ENCODE measurements at places on chromosomes 6 and 20.

DNA sequence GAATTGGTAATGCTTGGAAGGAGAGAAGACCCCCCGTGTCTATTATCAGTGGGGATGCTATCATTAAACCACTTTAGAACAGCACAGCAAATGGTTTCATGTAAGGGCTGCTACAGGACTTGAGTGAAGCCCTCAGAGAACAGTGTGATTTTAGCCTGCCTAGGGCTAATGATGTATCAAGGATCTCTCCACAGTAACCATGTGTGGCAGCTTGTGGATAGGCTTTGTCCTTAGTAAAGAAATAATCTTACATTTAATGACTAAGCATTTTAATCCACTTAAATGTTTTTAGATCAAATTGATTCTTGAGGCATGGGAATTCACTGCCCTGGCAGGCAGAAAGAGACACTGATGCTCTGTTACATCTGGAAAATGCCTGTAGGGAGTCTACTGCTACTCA lies 495.1 kb downstream of the NKAIN2 start:
- DNase-seq: no peak

- no peak for DNase-seq
Observed at GRCh38 chr20:53981752-53982437, 88.5 kb downstream of the BCAS1 start.

DNA sequence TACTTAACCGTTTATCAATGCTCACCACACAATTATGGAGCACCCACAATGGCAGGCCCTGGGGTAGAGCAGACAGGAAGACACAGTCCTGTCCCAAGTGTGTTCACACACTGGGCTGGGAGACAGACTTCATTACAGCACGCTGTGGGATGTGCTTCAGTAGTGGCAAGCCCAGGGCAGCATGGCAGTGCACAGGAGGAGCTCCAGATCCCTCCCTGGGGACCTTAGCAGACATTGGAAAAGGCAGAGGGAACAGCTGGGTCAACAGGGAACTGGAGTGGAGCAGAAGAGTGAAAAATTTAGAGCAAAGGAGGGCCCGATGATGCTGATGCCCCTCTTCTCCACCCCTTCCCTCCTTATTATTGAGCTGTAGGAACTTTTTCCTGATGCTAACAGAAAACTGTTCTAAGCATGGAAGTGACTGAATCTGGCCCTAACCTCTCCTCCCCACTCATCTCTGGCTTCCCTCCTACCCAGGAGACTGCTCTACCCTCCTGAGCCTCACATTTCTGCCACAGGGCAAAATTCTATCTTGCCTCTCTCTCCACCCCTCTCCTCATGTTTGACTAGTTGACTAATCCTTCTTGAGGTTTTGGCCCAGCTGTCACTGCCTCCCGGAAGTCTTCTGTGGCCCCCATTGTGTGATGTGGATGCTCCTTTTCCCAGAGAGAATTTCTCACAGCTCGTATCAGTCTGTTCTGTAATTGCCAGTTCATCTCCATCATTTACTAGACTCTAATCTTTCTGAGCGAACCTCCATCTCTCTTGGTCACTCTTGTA lies 41.3 kb upstream of the NOP56 start:
- DNase-seq: no peak

- DNase-seq: peak; percentile 29
Observed at GRCh38 chr20:51402201-51402600, 140.3 kb downstream of the NFATC2 start.

DNA sequence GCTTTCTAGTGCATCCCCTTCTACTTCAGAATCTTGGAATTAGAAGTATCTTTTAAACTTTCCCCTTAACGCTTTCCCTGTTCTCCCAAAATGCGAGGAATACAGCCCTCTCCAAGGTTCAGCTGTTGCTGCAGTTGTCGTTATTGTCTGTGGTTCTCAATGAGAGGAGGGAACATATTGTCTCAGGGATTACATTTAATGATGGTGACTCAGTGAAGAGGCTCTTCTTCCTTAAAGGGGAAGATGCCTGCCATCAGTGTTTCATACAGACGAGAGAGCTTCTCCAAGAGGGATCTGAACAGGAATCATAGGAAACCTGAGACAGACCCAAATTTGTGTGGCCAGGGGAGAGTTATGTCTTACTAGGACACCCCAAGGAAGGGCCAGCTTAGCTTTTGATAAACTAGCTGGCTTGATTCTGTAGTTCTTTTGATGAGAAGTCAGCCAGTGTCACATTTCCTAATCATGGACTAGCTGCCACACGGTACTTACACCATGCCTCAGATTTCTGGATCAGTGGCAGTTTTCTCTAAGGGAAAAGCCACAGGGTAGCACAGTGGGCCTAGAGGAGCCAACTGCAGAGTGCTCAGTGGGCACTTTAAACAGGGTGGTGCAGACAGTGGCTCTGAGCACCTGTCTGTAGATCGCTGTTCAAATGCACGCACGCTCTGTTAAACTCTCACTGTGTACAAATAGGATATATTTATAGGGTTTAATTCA lies 59.7 kb upstream of the TMEM181 start:
- DNase-seq: no peak

- no peak for DNase-seq
Observed at GRCh38 chr6:111776236-111777221, 96.7 kb downstream of the FYN start.

GRCh38 chr6:37632989-37633550 lies 64.6 kb downstream of the MDGA1 start:
- no peak for DNase-seq

DNA sequence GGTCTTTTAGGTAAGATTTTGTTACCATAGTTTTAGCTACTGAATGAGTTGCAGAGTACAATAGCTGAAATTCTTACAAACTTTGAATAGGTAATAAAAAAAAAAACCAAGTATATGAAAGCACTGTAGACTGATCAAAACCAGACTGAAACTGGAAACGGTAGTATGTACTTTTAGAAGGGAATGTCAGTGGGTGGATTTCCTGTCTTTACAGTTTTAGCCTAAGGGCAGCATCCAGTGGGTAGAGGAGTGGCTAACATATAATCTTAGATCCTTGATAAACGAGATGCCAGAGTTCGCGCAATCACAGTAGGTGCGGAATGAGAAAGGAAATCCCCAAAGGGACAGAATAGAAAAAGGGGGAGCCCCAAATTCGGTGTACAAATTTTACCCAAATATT lies 385.9 kb upstream of the RUNX2 start:
- no peak for DNase-seq

DNA sequence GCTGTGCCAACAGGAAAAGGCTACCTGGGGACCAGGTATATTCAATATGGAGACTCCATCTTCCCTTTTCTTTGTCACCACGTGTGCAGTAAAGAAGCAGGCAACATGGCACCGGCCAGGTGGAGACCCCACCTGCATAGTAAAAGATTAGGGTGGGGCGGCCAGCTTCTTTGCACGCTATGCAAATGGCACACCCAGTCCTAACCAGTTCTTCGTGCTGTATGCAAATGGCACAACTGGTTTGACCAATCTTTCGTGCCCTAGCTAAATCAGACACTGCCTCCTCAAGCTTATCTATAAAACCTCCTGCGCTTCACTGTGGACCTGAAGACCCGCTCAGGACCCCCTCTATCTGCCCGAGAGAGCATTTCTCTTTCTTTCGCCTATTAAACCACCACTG lies 88.8 kb upstream of the EZR start:
- no peak for DNase-seq

GRCh38 chr6:161631676-161632194 lies 357.9 kb upstream of the AGPAT4 start:
- DNase-seq: no peak

DNA sequence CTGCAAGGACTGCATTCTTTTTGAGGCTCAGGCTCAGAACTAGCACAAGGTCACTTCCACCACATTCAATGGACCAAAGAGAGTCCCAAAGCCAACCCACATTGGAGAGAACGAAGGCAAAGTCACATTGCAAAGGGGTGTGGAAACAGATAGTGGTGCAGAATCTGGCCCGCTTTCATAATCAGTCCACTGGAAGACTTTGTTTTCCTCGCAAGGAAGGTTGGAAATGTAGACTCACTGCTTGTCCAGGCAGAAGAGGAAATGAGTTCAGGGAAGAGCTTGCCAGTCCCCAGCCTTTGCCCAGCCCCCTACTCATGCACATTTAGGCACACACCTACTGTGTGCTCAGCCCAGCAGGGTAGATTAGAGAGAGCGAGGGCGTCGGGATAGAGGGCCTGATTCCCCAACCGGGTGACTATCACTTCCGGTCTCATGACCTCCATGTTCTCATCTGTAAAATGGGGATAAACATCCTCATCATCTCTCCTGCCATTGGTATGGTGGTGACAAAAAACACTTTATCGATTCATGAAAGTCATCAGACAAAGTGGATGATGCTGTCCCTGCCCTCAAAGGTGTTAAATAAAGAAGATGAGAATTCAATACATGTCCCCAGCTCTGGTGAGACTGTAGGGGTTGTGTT lies 24.3 kb upstream of the CCN5 start:
- DNase-seq: no peak

- no peak for DNase-seq
Observed at GRCh38 chr20:50565383-50565782, 55.2 kb downstream of the PTPN1 start.

DNA sequence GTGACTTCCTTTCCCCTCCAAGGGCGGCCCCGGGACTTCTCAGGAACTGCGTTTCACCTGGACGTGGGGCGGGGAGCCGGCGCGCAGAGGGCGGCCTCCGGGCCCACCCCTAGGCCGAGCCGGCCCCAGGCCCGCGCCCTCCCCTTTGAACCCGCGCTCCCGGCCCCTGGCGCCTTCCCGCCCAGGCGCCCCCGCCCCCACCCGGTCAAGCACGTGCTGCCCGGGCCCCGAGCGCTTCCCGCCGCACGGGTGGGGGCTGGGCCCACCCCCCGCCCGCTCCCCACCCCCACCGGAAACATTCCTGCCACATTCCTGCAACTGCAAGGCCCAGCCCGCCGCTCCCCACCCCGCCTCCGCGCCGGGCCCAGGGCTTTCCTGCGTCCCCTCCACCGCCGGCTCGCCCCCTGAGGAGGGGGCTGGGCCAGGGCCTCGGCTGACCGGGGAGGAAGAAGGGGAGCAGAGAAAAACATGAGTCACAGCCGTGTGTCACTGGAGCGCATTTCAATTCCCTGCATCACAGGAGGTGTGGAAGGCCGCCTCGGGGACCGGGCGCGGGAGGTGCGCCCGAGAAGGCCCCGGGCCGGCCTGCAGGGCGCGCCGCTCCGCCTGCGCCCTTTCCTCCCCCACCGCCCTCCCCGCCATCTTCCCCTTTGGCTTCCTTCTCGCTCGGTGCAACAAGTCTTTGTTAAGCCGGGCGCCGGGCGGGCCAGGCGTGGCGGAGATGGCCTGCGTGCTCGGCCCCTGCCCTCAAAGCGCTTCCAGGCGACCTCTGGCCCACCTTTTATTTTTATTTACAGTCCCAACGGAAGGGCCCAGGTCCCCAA lies 1.2 kb upstream of the HMGA1 start:
- peak; percentile 73 for DNase-seq

DNA sequence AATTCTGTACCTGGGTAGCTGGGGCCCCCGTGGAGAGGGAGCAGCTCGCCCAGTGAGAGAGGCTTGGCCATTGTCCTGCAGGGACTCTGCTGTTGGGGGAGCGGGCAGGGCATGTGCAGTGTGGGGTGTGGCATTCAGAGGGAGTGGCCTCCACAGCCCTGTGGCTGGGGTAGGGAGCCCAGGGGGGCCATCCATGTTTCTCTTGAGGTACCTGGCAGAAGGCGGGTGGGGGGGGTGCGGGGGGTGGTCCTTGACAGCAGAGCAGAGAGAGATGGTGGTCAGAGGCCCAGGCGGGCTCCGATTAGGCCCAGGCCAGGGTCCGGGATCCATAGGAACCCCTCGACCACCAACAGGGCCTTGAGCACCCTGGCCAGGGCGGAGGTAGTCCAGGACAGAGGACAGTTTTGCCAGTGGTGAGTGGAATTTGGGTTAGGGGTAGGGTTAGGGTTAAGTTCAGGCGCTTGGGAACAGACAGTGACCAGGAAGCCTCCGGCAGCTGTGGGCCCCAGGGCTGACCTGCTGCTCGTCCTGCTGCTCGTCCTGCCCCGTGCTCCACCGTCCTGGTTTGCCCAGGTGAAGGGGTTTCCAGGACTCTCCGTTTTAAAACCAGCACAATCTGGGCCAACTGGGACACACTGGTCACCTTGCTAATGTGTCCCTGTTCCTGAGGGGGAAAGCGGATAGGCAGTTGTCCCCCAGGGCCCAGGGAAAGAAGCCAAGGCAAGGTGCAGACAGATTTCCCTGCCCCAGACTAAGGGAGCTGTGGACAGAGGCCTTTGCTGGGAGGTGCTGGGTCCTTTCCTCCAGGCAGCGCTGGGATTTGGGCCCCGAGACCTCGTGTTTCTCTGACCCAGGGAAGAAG lies 24.8 kb upstream of the MYT1 start:
- no peak for DNase-seq
